ENCODE measurements at places on chromosomes 11 and 22.
A peak's percentile ranks its signal among the peaks of the same experiment; 100 is the strongest.

GRCh38 chr11:116700586-116701220, 72.1 kb downstream of the BUD13 start:
- no peak for DNase-seq

DNA sequence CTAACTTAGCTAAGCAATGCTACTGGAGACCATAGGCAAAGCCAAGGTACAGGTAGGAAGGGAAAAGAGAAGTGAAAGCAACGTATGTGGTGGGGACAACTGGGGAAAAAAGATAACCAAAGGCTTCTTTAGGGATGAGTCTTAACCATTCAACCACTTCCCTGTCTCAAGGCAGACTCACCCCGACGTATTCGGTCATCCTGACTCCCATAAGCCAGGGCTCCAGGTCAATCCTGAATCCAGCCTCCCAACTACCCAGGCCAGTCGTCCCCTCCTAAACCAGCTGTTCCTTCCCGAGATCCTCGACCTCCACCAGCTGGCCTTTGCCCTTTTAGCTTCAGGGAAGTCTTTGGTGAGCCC, 330 bp downstream of the ACP2 start:
- no peak for DNase-seq

DNA sequence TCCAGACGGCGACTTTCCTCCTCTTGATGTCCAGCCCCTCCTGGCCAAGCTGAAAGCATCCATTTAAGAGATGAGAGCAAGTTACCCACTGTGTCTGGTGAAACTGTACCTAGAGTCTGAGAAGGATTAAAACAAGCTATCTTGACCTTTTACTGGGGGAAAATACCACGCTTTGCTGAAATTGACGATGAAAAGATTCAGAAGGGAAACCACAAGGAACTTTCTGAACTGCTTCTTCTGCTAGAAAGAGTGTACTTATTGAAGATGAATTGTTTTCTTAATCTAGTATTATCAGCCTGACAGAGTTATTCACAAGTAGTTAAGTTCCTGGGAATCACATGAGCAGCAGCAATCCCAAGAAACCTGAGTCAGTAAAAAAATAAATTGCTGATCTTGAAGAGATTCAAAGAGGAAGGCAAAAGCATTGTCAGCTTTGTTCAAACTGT, 13.1 kb upstream of the MS4A6A start:
- DNase-seq, result no peak

DNA sequence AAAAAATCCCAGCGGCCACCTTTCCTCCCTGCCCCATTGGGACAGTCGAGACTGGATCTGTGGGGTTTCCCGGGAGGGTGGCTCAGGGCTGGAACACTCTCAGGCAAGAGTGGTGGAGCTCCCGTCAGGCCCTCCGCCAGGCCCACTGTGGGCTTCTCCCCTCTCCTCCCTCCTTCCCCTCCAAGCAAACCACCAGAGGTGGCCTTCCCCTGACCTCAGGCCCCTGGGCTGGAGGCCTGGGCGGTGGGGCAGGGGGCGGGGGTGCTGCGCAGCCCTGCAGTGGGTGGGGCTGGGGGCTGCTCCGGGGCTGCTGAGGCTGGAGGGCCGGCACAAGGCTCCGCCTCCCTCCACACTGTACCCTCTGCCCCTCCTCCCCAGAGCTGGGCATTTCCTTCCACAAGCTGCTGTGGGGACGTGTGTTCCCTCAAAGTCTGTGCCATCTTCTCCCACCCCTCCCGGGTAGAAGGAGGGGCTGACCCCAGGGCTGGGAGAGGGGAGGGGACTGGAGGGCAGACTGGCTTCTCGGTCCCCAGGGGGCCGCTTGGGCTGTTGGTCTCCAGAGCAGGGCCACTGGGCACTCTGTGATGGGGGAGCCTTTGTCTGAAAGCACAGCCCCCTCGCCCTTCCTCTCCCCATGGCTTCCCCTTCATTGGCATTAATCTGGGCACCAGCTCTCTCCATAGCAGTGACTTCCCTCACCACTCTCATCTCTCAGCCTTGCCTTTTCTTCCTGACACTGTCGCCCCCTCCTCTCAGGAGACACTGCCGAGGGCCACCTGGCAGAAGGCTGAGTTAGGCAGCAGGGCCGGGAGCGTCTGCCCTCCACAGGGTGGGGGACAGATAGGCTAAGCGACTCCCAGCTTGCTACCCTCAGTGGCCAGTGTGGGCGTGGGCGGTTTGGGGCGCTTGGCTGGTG, 7.1 kb downstream of the RCOR2 start:
- DNase-seq, result no peak

DNA sequence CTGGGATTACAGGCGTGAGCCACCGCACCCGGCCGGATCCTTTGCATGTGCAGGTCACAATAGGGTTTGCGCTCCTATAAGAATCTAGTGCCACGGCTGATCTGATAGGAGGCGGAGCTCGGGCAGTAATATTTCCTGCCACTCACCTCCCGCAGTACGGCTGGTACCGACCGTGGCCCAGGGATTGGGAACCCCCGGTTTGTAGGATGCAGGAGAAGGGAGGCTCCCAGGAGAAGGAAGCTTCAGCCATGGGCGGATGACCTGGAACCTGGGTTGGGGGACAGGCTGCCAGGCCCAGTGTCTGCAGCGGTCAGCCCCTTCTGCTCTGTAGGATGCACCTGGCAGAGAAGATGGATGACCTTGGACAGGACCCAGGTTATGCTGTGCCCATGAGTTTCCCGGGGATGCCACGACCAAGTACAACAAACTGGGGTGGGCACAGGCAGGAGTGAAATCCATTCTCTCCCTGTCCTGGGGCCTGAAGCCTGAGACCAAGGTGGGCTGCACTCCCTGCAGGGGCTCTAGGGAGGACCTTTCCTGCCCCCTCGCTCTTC, 818.9 kb downstream of the BRD1 start:
- DNase-seq, result no peak

DNA sequence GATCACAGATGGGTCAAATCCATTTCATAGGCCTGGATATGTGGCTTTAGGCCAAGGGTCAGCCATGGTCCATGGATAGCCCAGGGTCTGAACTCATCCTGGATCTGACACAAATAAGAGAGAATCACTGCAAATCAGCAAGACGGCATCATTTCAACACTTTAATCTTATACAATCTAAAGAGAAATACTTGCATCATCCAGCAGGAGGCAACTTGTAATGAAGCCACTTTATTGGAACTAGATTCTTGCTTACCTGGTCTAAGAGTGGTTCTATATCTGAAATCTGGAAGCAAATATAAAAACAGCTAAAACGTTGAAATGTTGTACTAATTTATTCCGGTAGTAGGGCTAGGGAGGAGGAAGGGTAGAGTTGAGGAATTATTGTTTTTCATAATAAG, 870.1 kb downstream of the JRKL start:
- DNase-seq, result no peak

- no peak for DNase-seq
These were observed 2.0 kb downstream of the P2RX3 start for GRCh38 chr11:57340039-57340615.

DNA sequence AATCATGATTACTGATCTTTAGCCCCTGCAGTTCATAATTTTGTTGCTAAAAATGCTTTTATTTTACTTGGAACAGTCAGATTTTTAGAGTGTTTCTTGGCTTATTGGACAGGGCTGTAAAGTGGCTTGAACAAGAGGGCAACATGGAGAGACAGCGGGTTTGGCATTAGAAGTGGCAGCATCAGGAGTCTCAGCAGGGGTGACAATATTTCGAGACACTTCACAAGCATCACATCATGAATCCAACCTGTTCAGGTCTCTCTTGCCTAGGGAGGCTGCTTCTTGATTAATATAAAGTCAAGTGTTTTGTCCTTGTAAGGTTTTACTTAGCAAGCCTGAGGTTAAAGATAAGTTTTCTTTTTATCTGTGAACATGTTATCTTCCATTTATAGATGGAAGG, 2249.5 kb downstream of the LRRC4C start:
- DNase-seq, result no peak

GRCh38 chr11:112227471-112227870, 1.2 kb downstream of the PTS start:
- no peak for DNase-seq

GRCh38 chr11:122101625-122102291, 14.3 kb downstream of the BLID start:
- no peak for DNase-seq

GRCh38 chr11:46673713-46674462, 26.5 kb downstream of the ARHGAP1 start:
- DNase-seq, result no peak

DNA sequence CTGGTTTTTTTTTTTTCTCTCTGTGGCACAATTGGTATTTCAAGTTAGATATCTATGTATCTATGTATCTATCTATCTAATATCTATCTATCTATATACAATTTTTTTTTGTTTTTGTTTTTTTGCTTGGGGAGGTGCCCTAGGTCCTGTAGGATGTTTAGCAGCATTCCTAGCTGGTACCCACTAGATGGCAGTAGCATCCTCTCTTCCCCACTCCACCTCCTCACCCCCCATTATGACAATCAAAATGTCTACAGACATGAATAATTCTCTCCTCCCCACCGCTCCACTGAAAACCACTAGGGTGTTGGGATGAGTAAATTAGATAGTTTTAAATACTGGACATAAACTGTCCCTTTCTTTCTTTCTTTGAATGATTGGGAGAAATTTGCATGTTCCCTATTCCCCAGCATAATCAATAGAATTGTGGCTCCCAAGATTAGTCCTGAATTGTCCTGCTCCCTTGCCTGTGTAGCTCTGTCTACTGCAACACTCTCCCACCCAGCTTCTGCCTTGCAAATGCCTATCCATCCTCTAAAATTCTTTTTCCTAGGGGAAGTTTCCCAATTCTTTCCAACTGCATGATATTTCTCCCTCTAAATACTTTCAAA, 1152.4 kb downstream of the LRRC4C start:
- peak; percentile 42 for DNase-seq

GRCh38 chr11:126214841-126215240, 3.3 kb downstream of the FAM118B start:
- no peak for DNase-seq

Data from HFF-Myc (cell line).